ENCODE measurements at places on chromosomes 4 and X. TPM values are rescaled to one million over a fixed set of nuclear protein-coding genes. Genes with fewer than 3 reads are reported as not detected.
A peak's percentile ranks its signal among the peaks of the same experiment; 100 is the strongest.

DNA sequence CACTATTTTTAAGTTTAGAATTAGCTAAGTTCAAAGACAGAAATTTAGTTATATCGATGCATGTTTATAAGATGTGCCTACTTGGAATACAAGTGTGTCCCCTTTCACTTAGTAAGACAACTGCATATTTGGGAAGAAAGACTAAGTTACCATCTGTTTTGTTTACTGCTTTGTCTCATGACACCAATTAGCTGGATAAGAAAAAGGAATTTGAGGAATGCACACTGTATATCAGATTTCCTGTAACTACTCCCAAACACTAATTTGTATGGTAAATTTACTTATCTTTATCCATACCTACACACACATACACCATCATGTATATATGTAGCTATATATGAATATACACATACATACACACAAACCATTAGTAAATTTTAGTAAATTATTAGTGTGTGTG lies 1442.8 kb upstream of the IGFBP7 start:
- no peak overlapping the region for H3K27ac ChIP-seq
- no peaks in the 10 kb centered on the region for H3K36me3 ChIP-seq
- no peak overlapping the region for H3K4me3 ChIP-seq
- H3K4me1 ChIP-seq: no peaks in the 10 kb centered on the region

- no peak for DNase-seq
- no peak overlapping the region for H3K4me3 ChIP-seq
- H3K27ac ChIP-seq: no peak overlapping the region
- peaks cover 10% of the 10 kb centered on the region for H3K4me1 ChIP-seq
Measured at GRCh38 chr4:4914059-4914820, 54.8 kb downstream of the MSX1 start.

DNA sequence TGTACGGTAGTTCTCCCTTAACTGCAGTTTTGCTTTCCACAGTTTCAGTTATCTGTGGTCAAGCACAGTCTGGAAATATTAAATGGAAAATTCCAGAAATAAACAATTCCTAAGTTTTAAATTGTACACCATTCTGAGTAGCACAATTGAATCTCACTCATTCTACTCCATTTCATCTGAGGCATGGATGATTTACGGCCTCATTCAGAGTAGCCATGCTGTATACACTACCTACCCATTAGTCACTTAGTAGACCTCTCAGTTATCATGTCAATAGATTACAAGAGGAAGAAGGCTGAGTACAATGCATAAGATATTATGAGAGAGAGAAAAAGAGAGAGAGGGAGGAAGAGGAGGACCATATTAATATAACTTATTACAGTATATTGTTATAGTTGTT lies 77.5 kb downstream of the ENOX2 start:
- no peaks in the 10 kb centered on the region for H3K36me3 ChIP-seq
- peaks cover 4% of the 10 kb centered on the region for H3K4me1 ChIP-seq
- peaks cover 4% of the 10 kb centered on the region for H3K27me3 ChIP-seq
- H3K4me3 ChIP-seq: no peak overlapping the region
- DNase-seq: no peak

Gene TBCK
- 13.8 TPM for polyA plus RNA-seq

DNA sequence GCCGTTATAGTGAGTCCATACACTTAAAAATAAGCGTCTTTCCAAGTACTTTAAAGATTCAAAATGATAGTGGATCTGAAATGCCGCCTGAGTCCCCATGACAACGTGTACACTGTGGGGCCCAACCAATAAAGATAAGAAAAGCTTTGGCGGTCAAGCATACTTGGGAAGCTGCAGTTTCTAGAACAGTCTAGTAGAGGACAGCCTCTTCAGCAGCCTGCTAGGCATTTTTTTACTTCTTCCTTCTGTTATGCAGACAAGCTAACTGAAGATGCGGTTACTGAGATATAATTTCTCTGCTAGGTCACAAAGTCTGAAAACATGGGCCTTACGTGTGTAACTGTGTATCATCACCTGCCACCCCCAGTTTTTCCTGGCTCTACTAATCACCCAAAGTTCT lies 402 bp upstream of the UPRT start:
- peaks cover 45% of the 10 kb centered on the region for H3K4me1 ChIP-seq
- H3K27ac ChIP-seq: peak overlapping the region; percentile 96
- DNase-seq: no peak
- no peaks in the 10 kb centered on the region for H3K36me3 ChIP-seq
- H3K27me3 ChIP-seq: peaks cover 2% of the 10 kb centered on the region

Gene IL2RG
- polyA plus RNA-seq: 1,755 TPM

- H3K27me3 ChIP-seq: peaks cover 3% of the 10 kb centered on the region
- H3K4me1 ChIP-seq: peaks cover 3% of the 10 kb centered on the region
- H3K4me3 ChIP-seq: no peak overlapping the region
- H3K27ac ChIP-seq: no peak overlapping the region
- DNase-seq: no peak
Measured at GRCh38 chr4:78552389-78553042, 946 bp downstream of the ANXA3 start.

- H3K4me3 ChIP-seq: no peak overlapping the region
- peaks cover 2% of the 10 kb centered on the region for H3K27me3 ChIP-seq
- no peaks in the 10 kb centered on the region for H3K36me3 ChIP-seq
- H3K4me1 ChIP-seq: no peaks in the 10 kb centered on the region
- DNase-seq: no peak
- no peak overlapping the region for H3K27ac ChIP-seq
Measured at GRCh38 chr4:13703096-13703495, 75.6 kb upstream of the BOD1L1 start.

Measured in immature natural killer cell (primary cell).